ENCODE measurements at places on chromosomes 3 and 15.

DNA sequence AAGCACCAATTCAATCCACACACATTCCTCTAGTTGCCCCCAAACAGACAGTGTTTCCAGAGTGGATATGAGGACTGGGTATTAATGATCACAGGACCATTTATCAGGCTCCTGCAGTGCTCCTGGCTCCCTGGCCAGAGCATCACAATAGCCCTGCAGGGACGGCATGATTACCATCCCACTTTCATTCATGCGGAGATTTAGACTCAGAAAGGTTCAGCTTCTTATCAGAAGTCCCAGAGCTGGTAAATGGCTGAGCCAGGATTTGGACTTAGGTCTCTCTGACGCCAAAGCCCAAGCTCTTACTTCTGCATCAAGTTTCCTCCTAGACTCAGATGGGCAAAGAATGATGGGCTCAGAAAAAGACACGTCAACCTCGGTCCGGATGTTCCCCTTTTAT lies 2.9 kb upstream of the EPHB3 start:
- DNase-seq: no peak

- DNase-seq: no peak
Observed at GRCh38 chr3:123655400-123655799, 70.5 kb upstream of the HACD2 start.

- no peak for DNase-seq
Observed at GRCh38 chr3:191430103-191430502, 30.9 kb upstream of the PYDC2 start.

DNA sequence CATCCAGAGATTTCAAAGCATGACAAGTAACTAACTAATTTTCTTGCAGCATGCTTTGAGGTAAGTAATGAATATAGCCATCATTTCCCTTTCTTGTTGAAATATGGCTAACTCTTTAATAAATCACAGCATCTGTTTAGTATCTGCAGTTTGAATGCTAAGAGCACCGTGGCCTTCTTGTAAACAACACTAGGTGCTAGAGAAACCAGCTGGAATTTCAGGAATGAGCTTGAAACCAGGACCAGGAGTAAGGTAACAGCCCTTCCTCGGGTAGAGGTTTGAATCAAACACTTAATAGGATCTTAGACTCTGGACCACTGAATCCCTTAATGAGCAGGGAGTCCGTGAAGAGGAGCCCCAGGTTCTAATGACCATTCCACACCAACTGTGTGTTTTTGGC lies 13.6 kb downstream of the CALML4 start:
- DNase-seq: no peak

DNA sequence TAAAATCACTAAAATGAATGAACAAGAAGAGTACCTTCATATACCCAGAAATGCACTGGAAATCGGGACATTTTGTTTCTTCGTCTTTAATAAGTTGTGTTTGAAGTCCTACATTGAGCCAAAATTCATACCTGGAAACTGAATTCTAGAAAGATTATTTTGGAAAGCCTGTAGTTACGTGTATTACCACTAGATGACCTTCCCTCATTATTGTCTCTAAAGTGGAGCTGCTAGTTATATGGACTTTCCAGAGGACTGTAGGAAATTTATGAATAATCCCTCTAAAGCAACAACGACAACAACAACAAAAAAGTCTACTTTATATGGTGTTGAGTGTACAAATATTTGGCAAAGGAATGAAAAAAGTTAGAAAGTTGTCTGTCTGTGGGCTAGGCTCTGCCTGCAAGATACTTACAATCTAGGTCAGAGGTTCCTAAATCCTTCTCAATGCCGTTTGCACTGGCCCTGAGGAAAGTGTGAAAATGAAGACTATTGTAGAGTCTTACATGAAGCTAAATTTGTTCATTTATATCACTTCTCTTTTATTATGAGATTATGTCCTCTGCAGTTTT lies 234.8 kb upstream of the NR2E3 start:
- DNase-seq: no peak

GRCh38 chr3:189683546-189684255 lies 52.5 kb downstream of the TP63 start:
- no peak for DNase-seq

- no peak for DNase-seq
Observed at GRCh38 chr3:4996223-4996765, 17.1 kb downstream of the BHLHE40 start.

DNA sequence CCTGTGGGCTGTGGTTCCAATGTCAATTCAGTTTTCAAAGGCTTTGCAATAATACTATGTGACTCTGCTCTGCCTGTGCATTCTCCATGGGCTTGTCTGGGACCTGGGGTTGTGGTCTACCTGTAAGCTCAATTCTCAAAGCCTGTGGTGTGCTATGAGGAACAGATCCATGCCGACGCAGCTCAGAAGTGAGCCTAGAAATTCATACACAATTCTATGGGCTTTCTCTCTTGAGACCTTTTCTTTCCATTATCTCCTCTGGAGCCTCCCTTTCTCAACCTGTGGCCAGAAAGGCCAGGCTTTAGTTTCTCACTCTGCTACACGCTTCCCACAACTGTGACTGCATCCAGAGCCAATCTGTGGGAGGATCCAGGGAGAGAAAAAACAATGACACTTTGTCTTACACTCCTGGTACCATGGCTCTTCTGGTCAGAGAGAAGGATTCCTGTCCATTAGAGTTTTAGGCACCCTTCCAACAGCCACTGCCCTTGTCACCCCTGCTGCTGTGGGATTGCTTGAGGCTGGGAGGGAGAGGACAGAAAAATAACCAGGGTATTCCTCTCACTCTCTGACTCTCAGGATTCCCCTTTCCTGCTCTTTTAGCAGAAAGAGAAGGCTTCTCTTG lies 34.1 kb upstream of the KLF13 start:
- no peak for DNase-seq

- no peak for DNase-seq
Observed at GRCh38 chr3:196193133-196193735, 18.0 kb downstream of the ZDHHC19 start.

DNA sequence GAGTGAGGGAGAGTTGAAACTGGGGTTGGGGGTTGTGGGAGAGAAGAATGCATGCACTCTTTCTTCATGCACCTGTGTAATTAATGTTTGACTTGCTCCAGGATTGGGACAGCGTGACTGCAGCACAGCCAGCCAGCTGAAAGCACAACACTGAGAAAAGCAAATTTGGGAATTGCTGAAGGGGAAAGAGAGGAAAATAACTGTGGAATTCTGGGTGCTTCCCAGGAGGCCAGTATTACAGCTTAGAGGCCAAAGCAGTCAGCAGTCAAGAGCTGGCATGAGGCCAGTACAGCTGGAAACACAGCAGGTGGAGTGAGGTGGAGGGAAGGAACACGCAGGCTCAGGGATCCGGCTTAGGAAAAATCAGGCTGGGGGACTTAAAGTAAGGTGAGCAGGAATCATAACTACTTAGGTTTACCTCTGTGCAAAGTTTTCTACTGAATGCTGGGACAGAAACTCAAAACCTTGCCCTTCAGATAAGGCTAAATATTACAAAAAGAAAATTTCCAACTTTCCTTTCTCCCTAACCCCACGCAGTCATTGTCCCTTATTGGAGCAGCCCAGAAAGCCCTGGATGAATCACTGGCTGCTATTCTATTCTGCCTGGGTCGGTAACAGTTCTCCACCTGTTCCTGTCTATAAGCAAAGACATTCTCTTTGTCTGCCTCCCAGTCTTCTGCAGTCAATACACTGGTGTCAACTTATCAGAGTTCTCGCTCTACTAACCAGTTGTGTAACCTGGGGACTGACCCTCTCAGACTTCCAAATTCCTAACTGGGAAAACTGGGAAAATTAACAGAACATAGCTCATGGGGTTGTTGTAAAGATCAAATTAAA lies 167.2 kb downstream of the MAGI1 start:
- DNase-seq: peak; percentile 53

DNA sequence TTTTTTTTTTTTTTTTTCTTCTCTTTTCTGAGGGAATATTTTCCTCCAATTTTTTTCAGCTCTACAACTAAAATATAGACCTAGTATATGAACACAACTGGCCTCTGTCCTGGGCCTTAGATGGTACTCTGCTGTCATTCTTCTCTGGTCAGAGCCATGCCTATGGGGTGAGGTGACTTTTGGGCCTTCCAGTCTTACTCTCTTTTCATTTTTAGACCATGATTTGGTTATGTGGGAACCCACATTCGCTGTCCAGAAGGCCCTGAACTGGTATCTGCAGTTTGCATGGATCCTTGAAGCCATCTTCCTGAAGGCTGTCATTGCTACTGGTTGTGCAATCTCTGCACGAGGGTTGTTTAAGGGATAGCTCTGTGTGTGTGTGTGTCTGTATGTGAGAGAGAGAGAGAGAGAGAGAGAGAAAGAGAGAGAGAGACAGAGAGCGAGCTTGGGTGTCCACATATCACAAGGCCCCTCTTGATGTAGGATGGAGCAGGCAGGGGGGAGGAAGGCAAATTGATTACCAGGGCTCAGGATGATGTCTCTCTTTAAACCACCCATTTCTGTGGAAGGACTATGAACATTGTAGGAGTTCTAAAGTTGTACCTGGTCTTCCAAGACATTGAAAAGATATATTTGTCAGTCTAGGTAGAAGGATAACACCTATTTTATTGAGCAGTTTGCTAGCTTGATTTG lies 6.9 kb downstream of the TGFBR2 start:
- DNase-seq: no peak
